Myocyte (in vitro differentiated cells): ENCODE measurements at places on chromosomes 16 and 17. TPM values are rescaled to one million over a fixed set of nuclear protein-coding genes. Genes with fewer than 3 reads are reported as not detected.

KRTAP17-1 gene
- total RNA-seq, result not detected in 2 replicates

NXPH3 gene
- not detected in 2 replicates for total RNA-seq

HASPIN gene
- 0.78 and 1.6 TPM in 2 replicates for total RNA-seq

BAIAP3 gene
- total RNA-seq, result 3.6 and 7.1 TPM in 2 replicates

TBC1D3E gene
- not detected in 2 replicates for total RNA-seq

CSH1 gene
- total RNA-seq, result not detected in 2 replicates

HSD17B2 gene
- 4.1 and 6.0 TPM in 2 replicates for total RNA-seq

ASPHD1 gene
- total RNA-seq, result 3.9 and 4.0 TPM in 2 replicates

MT1H gene
- total RNA-seq, result not detected in 2 replicates

KRT36 gene
- total RNA-seq, result not detected in 2 replicates

PYY gene
- total RNA-seq, result 0.19 TPM in 1 of 2 replicates, not detected in the other

TNP2 gene
- total RNA-seq, result not detected in 2 replicates

SMIM22 gene
- total RNA-seq, result not detected in 2 replicates

ORC6 gene
- 2.4 and 5.6 TPM in 2 replicates for total RNA-seq

KRTAP3-1 gene
- not detected in 2 replicates for total RNA-seq

- DNase-seq, result no peak
Observed at GRCh38 chr16:73732681-73733080, 563.9 kb upstream of the PSMD7 start.

DNA sequence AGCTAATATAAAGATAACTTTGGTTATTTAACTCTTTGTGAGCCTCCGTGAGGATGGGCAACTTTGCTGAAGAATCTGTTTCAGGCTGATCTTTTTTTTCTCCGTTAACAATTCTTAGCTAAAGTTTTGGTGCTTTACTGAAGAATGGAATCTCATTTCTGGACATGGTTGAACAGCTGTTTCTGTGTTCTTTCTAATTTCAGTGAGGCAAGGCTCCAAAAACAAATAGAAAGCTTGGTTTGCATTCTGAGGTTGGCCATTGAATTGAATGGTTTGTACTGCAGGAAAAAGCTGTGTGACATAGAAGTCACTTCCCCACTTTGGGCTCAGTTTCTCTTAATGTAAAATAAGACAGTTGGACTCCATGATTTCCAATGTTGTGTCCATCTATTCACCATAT lies 22.3 kb upstream of the HLF start:
- peak; percentile 64 for DNase-seq

GRCh38 chr17:77462090-77462489 lies 321.3 kb downstream of the SEC14L1 start:
- DNase-seq, result no peak

GRCh38 chr17:81092518-81093095 lies 57.7 kb downstream of the BAIAP2 start:
- DNase-seq, result peak; percentile 23

GRCh38 chr17:65485388-65486299 lies 75.8 kb downstream of the AXIN2 start:
- no peak for DNase-seq

DNA sequence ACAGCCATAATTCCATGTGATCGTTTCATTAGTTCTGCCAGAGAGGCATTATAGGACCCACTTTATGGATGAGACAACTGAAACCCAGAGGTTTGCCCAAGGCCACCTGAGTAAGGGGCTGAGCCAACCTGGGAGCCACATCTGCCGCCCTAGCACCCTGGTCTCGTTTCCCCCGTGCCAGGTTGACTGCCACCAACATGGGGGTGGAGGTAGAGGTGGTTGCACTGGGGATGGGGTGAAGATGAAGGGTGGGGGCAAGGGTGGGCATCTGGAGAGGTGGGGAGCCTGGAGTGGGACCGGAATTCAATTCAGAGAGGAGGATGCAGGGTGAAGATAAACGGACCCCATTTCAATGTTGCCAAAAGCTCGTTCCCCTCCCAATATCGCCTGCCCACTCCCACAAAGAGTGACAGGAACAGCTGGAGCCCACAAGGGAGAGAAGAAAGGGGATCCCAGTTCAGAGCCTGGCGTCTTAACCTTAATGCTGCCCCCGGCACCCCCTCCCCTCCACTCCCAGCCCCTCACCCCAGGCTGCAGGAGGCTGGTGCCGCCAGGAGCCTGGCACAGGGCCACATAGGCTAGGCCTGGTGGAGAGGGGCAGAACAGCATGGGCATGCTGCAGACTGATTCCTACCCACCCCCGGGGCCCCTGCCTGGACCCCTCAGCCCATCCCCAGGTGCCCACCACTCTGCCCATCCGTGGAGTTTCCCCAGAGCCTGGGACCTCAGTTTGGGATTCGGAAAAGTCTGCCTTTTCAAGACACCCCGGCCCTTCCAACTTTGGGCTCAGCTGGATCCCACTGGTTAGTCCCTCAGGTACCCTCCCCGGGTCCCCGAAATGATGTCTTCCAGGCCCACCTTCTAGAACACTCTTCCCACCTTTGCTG lies 29.6 kb downstream of the NGFR start:
- DNase-seq, result no peak

- DNase-seq, result no peak
Observed at GRCh38 chr17:31096106-31096436, 1.3 kb downstream of the NF1 start.

DNA sequence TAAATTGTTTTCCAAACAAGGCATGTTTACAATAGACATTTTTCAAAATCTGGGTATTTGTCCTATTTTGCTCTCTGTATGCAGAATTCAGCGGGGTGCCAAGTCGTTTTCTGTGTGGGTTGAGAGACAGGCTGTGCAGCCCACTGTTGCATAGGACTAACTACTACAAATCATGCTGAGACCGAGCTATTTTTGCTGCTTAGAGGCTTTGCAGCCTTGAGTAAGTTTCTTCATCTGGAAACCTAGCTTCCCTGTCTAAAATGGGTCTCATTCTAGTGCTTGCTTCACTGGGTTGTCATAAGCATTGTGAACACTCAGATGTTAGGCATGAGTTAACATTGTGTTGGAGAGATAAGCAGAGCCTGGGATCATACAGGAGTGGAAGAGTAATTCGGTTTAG lies 1.3 kb downstream of the PRPSAP2 start:
- DNase-seq, result peak; percentile 10

GRCh38 chr17:2909175-2909845 lies 113.1 kb downstream of the RAP1GAP2 start:
- peak; percentile 29 for DNase-seq

GRCh38 chr17:56359518-56359917 lies 206.2 kb downstream of the ANKFN1 start:
- no peak for DNase-seq

GRCh38 chr17:45090711-45091110 lies 29.6 kb downstream of the NMT1 start:
- no peak for DNase-seq

DNA sequence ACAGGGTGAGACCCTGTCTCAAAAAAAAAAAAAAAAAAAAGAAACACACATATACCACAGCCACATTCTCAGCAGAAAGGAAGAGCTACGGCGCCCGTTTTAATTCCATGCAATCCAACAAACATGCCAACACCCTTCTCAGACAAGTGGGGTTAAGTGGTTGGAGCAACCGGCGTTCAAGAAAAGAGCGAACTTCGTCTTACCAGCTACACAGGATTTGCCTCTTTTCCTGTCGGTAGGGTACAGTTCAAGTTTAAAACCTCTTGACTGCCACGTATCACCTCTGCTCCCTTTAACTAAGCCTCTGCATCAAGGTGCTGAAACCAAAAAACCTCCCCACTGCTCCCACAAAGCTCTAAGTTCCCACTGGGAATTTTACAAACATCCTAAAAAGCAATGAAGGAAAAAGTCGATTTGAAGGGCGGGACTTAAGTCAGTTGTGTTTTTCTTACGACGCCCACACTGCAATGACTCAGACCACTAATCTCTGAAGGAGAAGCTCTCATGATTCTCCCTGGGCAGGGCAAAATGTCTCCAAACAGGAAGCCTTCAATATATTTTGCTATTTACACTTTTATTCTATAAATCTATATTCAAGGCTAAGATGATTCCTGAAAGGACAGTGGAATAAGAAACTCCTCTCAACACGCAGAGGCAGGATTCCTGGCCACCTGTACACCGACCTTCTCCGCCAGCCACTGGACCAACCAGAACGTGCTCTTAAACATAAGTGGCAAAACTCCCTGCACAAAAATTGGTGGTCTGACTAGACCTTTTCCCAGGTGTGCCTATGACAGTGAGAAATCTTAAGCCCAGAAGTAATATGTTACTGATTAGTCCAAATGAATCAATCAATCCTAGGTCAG lies 18.8 kb downstream of the SRP68 start:
- peak; percentile 30 for DNase-seq

GRCh38 chr17:10151667-10152496 lies 46.5 kb downstream of the GAS7 start:
- no peak for DNase-seq

DNA sequence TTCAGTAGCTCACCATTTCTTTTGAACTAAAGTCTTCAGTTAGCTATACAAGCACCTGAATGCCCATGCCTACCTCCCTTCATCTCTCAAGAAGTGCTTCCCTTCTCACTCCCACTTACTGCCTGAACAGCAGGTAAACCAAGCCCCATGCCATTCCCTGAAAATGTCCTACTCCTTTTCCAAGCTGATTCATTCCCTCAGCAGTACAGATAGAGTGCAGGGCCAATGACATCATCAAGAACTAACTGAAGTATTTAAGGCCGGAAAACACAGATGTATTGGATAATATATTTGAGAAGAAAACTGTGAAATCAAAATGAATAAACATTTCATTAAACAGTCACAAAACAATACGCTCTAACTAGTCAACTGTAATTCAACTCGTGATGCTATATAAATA lies 478.8 kb upstream of the CDH11 start:
- no peak for DNase-seq

DNA sequence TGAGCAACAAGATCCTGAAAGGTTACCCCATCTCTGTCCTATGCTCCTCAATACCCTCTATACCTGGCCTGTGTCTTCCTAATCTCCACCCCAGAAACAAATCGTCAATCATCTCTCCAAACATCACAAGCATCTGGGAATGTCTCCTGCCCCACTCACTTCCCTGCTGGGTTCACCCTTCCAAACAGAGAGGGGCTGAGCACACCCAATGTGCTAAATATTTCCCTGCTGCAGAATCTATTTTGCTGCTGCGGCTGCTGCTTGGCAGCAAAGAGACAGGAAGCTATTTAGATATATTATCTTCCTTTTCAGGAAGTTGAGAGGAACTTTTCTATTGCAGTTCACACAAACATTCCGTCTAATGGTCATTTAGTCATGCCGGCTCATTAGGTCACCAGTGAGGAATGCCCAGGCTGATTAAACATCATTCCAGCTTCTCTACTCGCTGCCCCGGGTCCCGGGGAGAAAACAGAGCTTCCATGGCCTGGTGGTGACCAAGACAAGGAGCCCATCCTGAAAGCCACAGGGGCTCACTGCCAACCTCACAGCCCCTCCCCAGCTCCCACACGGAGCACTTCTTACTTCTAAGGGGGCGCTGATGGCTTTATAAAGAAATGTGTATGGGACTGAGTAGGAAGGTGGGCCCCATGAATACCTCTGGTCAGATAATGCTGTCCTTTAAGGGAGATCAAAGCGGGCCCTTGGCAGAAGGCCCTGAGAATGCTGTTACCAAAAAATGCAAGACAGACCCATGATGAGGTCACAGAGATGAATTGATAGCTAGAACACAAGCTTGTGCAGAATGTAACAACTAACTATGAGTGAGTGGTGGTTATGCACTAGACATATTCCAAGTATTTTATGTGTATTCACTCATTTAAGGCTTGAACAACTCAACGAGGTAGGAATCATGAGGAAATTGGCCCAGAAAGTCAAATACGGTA lies 218.3 kb downstream of the SOX9 start:
- DNase-seq, result peak; percentile 90

- DNase-seq, result no peak
Observed at GRCh38 chr17:73482894-73483293, 161.4 kb downstream of the SDK2 start.

GRCh38 chr16:3038256-3038655 lies 1.5 kb upstream of the BICDL2 start:
- DNase-seq, result no peak
